Smooth muscle cell of the brain vasculature (primary cell): ENCODE measurements at places on chromosomes 4 and X.

- DNase-seq: no peak
These were observed 14.5 kb upstream of the CAPN6 start for GRCh38 chrX:111284631-111285293.

GRCh38 chr4:84483688-84484087 lies 15.4 kb downstream of the NKX6-1 start:
- DNase-seq: no peak

GRCh38 chr4:41129936-41130440 lies 84.4 kb downstream of the APBB2 start:
- no peak for DNase-seq

GRCh38 chr4:39104255-39104654 lies 42.2 kb downstream of the KLHL5 start:
- no peak for DNase-seq

- no peak for DNase-seq
These were observed 4.7 kb downstream of the HAND2 start for GRCh38 chr4:173525118-173526011.

DNA sequence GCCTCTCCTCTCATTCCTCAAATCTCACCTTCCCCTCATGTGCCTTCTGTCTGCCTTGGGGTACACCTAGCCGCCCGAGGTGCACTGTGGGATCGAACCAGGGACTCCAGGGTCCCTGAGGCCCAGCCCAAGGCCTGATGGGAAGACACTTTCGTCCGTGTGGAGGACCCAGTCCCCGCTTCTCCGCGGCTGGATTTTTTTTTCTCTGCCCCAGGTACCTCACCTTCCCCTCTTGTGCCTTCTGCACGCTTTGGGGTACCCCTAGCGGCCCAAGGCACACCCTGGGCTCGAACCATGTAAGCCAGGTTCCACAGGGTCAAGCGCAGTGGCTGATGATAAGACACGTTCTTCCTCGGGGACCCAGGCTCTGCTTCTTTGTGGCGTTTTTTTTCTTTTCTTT lies 530.7 kb downstream of the CWH43 start:
- DNase-seq: no peak

DNA sequence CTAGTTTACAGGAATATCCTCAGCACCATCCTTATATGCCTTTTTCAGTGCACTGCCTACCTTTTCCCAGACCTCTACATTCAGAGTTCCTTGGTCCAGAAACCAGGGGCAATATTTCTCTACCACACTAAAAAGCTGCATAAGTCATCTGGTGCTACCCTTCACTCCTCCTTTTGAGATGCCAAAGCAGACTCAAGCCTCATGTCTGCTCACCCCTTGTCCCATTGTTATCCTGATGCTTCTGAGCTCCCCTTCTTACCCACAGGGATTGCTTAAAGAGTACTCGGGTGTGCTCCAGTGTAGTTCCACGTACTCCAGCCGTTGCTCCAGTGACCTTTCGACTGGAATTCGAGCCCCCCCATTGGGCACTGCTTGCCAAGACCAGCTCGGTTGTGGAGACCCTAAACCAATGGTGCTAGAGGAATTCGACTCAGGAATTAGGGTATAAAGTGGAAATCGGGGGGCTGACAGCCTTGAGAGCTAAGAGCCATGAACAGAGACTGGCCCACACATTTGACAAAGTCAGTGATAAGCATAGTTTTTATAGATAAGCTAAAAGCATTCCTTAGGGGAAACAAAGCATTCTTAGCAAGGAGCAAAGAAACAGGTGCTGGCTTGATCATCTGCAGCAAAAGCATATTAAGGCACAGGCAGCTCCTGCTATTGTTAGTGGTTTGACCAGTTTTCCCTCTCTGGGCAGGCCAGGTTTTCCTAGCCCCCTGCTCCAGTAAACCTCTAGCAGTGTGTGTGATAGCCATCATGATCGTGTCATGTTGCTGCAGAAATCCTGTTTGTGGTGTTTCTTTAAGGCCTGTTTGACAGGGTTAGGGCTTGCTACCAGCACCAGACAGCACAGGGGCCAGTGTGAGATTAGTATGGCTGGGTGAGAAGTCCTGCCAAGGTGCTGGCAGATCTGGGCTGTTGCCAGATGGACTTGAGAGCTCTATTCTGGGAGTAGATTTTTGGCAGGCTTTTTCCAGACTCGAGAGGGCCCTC lies 57.5 kb upstream of the WDR1 start:
- DNase-seq: no peak

- DNase-seq: no peak
These were observed 31.2 kb downstream of the PJA1 start for GRCh38 chrX:69133921-69134542.

- no peak for DNase-seq
These were observed 14.0 kb downstream of the SLIT2 start for GRCh38 chr4:20265726-20266125.

DNA sequence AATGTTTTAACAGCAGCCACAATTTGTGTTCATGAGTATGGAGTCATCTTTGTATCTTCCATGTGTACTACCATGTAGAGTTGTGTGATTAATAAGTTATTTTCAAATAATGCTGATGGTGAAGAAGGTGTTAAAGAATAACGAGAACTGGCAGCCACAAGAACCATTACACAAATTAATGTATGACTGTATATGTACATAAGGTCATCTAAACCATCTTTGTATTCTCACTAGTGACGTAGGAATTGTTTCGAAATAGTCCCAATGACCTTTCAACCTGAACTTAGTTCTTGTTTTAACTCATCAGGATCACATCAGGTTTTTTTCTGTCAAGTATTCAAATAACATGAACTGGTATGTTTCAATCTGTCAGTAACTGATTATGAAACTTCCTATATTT lies 48.3 kb upstream of the NOCT start:
- no peak for DNase-seq

DNA sequence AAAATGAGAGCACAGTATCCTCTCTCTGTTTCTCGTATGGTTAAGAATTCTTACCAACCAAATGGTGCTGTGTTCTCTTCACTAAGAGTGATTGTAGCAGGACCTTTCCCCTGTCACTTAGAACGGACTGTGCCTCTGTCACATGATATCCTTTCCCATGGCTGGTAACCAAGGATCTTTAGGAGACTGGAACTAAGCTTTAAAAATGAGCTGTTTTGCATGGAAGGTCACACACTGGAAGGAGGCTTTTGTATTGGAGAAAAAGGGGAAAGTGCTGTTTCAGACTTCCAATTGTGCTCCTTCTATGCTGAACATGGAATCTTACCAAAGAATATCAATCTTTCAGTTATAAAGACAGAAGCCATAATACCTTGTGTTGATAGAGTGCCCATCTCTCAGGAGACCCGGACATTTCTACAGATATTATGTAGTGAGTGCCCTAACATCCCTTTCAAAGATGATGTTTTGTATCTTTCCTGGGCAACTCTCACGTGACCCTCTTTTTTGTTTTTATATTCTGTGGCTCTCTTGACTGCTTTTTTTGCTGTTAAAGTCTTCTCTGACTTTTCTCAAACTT lies 148.6 kb downstream of the SLC4A4 start:
- DNase-seq: no peak

- no peak for DNase-seq
These were observed 94.1 kb downstream of the COX18 start for GRCh38 chr4:72975488-72975784.

DNA sequence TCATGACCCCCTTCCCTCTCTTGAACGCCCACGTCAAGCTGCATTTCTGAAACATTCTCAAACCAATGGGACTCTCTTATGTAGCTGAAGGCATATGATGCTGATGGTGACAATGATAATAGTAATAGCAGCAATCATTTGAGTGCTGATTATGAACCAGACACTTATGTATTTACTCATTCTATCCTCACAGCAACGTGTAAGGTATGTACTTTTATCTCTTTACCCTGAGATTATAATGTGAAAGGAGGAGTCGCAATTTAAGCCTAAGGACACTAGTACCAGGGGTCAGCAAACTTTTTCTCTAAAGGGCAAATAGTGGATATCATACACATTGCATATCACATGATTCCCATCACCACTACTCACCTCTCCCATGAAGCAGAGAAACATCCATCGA lies 8.5 kb downstream of the PGM2 start:
- no peak for DNase-seq

GRCh38 chr4:82776925-82777542 lies 21.6 kb downstream of the SCD5 start:
- DNase-seq: no peak

DNA sequence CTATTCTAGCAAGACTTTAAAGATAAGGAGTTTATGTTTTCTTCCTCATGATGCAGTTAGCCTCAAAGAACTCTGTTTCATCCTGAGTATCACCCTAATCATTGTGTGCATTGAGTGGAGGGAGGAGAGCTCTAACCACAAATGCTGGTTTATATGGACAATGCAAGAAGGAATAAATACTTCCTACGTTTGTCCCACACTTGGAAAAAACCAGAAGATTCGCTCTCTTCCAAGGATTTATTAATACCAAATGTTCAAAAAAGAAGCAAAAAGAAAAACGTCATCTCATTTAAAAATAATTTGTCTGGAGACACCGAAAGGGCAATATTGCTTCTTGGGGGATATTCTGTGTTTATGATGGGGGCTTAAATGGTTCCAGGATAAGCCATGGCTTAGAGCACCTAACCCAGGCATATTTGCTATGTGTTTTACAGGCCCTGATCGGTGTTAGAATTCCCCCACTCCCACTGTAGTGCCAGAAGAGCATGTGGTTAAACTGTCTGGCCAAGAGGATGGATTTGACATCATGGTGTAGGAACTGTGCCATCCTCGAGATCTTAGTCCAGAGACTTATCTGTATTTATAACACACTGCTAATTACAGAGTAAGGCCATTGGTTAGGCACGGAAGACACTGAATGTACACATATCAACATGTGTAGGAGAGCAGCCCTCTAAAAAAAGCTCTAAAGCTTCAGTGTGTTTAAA lies 227.2 kb downstream of the ANK2 start:
- no peak for DNase-seq

DNA sequence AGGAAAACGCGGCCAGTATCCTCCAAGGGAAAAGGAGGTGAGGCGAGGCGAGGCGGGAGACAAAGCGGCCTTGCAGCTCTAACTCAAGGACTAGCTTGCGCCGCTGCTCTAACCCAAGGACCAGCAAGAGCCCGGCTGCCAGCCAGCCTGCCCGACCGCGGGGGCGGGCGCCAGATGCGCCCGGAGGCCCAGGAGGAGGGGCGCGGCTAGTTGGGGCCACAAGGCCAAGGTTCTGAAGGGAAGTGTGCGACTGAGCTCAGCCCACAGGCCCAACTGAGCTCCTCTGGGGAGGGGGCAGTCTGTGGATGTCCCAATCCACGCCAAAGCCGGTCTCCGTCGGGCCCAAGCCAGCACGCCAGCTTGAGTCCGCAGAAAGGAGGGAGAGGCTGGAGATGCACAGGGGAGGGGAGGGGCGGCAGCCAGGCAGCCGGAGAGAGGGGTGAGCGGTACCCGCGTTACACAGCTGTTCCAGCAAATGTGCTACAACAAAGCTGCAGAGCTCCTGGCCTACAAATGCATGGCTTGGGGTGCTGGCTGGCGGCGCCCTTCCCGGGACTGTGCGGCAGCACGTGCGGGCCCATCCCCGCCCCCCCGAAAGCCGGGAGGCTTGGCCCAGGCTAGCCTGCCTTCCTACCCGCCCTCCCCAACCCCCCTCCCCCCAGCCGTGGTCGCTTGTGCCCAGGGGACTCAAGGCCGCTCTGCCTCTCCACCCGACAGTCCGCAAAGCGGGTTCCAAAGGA lies 637 bp downstream of the AMER1 start:
- DNase-seq: no peak

DNA sequence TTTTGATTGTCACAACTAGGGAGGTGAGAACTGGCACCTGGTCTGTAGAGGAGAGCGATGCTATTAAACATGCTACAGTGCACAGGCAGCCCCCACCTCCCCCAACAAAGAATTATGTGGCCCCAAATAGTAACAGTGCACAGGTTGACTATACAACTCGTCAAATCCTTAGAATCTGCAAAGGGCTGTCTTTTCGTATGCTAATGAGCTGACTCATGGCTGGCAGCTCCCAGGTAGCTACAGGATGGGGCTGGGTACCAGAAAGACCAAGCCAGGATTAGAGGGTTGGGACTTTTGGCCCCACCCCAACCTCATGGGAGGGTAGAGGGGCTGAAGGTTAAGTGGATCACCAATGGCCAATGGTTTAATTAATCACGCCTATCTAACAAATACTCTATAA lies 104.7 kb upstream of the SORBS2 start:
- no peak for DNase-seq

DNA sequence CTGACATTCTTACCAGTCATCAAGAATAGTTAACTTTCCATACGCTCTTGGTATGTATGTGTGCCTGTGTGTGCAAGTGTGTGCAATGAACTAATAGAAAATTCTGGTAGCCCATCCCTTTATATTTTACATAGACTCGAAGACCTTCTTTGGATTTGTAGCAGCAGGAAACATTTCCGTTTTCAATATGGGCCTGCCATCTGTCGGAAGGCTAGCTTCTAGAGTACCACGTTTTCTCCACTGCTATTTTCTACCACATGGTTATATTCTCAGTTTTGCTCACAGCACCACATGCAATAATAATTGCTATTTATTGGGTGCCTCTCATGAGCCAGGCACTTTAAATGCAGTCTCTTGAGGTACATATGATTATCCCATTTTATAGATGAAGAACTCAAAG lies 47.9 kb upstream of the PTCHD1 start:
- no peak for DNase-seq

GRCh38 chr4:16110661-16111290 lies 27.0 kb upstream of the PROM1 start:
- no peak for DNase-seq

DNA sequence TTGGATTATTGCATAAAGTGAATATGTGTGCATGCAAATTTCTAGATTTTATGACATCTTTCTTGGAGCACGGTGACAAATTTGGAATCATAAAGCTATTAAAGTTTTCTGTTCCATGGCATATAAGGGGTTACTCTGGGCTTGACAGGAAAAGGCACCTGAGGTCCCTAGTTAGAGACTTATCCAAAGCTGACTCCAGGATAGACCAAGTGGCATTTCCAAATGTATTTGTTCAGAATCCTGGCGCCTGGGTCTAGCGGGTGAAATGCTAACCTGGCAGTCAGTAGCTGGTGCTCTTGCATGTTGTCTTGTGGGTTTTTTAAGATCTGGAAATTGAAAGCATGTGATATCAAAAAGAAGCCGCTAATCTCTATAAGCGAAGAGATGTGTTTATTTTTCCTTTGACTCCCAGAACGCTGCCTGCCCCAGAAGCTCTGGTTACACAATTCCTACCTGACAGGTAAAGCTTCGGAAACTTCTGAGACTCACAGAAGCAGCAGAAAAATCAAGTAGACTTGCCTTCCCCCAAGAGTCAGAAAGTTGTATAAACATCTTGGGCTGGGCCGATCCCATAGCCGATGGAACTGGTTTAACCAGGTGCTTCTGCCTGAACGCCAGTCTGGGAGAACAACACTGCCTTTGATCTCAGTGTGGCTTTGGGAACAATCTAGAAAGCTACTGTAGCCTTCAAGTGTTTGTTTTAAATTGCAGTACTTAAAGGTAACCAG lies 12.9 kb upstream of the ZCCHC4 start:
- no peak for DNase-seq
